NCI-H774 (cell line): ENCODE measurements at places on chromosomes 16 and 17.

- DNase-seq: no peak
Observed at GRCh38 chr17:76166168-76166567, 25.1 kb upstream of the FOXJ1 start.

- DNase-seq: no peak
Observed at GRCh38 chr16:62977876-62978275, 941.6 kb upstream of the CDH8 start.

- DNase-seq: no peak
Observed at GRCh38 chr16:2511128-2511800, 2.5 kb upstream of the ATP6V0C start.

DNA sequence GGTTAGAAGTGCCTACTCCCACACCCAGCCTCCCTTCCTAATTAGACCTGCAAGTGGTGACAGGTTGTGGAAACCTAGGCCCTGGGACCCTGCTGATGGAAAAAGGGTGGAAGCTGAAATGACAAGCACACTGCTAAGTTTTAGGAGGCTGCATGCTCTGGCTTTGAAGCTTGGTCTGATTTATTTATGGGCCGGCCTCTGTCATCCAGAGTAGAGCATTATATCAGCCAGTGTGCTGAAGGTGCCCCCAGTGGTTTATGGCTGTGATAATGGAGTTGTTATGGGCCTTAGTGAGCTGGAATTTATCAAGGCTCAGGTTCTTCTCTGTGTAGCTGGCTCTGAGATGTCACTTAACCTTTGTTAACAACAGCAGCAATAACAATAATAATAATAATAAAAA lies 142.6 kb downstream of the UTP18 start:
- no peak for DNase-seq

DNA sequence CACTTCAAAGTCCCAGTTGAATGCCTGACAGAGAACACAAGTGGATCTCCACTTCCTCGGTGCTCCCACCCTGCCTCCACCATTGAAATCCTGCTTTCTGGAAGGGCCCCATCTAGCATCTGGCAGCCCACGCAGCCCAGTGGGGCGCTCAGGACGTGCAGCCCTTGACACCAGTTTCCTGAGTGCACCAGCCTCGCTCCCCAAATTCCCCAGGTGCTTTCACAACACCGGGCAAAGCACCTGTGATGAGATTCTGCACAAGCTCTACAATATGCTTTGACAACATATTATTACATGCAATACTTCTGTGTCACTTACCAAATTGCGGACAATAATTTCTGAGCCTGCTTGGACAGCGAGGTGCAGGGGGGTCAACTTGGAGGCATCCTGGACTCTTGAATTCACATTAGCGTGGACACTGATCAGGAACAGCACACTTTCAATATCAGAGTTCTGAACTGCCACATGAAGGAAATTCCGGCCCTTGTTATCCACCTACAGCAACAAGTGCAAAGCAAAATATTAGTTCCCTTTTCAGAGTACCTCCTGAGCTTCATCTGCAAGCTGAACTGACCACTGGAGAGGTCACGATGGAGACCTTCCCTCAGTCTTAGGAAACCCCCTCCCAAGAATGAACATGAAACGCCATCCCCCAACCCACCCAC lies 33.9 kb downstream of the CYB5D2 start:
- DNase-seq: no peak

GRCh38 chr16:19375561-19376158 lies 42.0 kb upstream of the TMC5 start:
- DNase-seq: peak; percentile 40
